ENCODE measurements at places on chromosomes 3 and 15.

DNA sequence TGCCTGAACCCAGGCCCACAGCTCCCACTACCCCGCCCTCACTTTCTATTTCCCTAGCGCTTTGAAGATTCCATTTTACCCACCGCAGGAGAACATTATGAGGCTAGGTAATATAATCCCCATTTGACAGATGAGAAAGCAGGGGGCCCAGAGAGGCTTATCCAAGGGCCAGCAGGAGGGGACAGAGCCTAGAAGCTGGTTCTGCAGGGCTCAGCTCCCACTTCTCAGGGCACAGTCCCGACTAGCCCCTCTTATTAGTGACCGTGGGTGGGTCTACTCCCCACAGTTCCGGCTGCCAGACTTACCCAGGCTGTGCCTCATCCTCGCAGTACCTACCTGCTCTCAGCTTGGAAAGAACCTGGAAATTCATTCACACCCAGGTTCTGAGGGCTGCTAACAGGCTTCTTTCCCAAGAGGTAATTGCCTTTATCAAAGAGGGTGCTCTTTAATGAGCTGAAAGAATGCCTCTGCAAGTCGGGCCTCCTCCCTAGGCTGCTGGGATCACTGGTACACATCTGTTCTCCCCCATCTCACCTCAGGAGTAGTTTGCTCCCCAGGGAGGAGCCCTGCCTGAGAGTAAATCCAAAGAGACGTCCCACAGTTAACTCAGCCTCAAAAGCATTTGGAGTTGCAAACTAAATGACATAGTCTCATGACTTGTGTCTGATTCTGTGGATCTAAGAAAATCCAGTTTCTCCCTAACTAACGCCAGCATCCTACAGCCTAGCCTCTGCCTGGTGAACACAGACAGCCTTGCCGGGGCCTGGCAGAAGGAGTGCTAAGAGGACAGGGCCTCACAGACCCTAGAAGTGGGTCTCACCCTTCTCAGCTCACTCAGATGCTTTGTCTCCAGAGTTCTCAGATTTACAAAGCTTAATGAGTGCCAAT lies 125.0 kb downstream of the CHSY1 start:
- DNase-seq: no peak

DNA sequence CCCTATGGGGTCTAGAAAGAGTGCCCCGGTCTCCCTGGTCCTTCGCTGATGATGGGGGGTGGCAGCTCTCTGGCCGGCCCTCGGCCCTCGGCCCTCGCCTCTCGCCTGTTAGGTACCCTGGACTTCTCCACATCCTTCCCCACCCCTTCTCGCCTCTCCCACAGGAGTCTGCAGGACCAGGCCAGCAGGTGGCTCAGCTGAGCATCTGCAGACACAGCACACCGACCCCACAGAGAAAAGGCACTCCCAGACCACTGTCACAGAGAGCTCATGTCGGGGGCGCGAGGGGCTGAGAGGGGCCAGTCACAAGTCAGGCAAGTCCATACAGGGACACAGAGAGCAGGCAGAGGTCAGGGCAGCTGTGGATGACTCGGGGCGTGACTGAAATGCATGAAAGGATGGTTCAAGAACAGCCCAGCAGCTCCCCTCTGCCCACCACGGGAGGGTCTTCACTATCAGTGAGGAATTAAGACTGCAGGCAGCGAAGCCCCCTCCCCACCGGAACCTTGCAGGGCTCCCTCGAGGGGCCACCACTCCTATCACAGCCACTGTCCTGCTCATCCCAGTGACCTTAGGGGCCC lies 181.7 kb upstream of the NSMCE3 start:
- DNase-seq: no peak

GRCh38 chr3:134235577-134236076 lies 15.0 kb downstream of the RYK start:
- DNase-seq: no peak

GRCh38 chr3:111366515-111366914 lies 175.5 kb upstream of the CD96 start:
- DNase-seq: no peak

GRCh38 chr15:98689431-98689861 lies 41.1 kb downstream of the IGF1R start:
- DNase-seq: no peak

DNA sequence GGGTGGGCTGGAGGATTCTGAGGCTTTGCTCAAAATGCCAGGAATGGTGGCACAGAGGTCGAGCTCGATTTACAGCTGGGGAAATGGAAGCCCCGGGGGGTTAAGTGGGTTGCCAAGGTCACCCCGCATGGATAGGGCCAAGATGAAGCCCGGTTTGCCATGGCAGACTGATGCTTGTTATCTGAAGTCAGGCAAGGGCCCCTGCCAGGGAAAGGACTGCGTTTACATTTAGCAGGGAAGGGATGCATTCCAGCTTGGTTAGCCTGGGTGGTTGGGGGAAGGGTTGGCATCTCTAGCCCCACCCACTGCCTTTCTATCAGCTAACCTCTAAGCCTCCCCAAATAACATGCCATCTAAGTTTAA lies 79.0 kb downstream of the RPLP1 start:
- DNase-seq: no peak

DNA sequence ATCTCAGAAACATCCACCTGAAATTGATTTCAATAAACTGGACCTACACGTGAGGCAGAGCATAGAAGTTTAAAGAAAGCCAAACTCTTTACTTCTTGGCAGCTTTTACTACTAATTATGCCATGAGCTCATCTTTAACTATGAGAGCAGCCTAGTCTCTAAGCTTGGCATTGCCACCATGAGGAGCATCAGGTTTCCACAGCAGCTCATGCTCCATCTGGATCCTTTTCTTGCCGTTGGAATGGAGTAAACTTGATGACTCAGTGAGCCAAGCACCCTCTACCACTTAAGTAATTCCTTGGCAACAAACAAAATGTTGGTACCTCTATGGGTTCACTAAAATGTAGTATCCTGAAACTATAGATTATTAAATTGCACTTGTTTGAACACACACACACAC lies 583.2 kb downstream of the EPHA3 start:
- DNase-seq: no peak

GRCh38 chr3:143974271-143975238 lies 2.9 kb downstream of the DIPK2A start:
- DNase-seq: no peak

DNA sequence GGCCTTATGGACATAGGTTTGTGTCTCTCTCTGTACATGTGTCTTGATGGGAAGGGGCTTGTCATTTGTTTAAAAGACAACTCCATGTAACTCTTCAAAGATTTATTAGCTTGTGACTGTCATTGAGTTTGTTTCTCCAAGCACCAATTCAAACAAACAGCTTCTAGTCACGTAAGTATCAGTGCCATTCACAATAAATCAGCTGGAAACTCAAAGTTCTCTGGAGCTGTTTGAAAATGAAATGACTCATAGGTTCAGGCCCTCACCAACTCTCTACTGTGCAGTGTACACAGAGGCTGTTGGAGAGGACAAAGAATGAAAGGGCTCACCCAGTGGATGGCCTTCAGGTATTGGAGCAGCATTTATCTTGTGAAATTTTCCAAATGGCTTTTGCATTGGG lies 476.3 kb downstream of the AGBL1 start:
- no peak for DNase-seq

GRCh38 chr15:62887113-62887570 lies 155.4 kb upstream of the TPM1 start:
- peak; percentile 89 for DNase-seq

DNA sequence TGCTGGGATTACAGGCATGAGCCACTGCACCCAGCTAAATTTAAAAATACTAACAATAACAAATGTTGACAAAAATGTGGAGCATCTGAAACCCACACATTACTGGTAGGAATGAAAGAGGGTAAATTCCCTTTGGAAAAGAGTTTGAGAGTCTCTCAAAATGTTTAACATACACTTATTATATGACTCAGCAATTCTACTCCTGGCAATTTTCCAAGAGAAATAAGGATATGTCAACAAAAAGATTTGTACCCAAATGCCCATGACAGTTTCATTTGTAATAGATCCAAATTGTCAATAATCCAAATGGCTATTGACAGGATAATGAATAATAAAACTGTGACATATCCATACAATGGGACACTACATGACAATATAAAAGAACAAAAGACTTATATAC lies 9.0 kb downstream of the HCLS1 start:
- DNase-seq: no peak

GRCh38 chr15:84606653-84607120 lies 5.9 kb downstream of the ZSCAN2 start:
- DNase-seq: no peak

DNA sequence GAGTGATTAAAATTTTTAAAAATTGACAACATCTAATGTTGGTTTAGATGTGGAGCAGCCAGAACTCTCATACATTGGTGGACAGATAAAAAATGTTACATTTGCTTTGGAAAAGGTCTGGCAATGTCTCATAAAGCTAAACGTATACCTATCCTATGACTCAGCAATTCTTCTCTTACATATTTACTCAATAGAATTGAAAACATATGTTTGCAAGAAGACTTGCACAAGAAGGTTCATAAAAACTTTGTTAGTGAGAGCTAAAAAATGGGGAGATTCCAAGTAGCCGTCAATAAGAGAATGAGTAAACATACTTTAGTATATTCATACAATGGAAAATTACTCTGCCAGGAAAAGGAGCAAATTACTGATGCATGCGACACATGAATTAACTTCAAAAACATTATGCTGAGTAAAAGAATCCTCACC lies 30.0 kb downstream of the MASP1 start:
- DNase-seq: no peak

DNA sequence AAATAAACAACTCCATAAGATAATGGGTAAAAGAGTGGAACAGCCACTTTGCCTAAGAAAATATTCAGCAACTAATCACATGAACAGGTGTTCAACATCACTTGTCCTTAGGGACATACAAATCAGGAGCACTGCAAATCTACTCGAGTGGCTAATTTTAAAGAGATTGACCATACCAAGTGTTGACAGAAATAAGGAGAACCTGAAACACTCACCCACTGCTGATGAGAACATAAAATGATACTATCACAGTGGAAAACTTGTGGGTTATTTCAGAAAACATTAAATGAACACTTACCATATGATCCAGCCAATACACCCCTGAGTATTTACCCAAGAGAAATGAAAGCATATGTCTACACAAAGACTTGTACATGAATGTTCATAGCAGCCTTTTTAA lies 70.5 kb downstream of the GABRB3 start:
- no peak for DNase-seq

DNA sequence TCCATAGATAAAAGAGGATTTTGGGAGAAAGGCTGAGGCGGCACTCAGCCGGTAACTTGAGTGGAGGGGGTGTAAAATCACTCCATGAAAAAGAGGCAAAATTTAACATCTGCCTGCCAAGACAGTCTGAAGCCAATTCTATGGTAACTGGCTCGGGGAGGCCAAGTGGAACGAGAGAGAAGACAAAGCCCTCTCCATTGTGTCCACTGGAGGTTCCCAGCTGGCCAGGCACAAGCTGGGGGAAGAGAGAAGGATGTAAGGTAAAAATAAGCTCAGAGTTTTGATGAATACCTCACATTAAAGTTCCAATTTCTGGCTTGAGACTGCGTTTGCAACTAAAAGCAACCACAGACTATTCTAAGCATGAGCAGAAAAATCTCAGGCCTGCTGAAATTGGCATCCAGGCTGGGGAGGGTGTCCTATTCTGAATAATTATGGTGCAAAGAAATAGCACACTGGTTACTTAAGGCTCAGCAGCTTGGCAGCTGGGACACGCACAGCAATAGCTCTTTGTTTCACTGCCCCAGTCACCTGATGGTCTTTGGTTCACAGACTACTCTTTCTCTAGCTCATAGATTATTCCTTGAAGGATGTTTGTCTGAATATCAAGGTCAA lies 48.8 kb downstream of the CHRD start:
- peak; percentile 51 for DNase-seq

- DNase-seq: no peak
These were observed 153.3 kb downstream of the P3H2 start for GRCh38 chr3:189967254-189967865.

DNA sequence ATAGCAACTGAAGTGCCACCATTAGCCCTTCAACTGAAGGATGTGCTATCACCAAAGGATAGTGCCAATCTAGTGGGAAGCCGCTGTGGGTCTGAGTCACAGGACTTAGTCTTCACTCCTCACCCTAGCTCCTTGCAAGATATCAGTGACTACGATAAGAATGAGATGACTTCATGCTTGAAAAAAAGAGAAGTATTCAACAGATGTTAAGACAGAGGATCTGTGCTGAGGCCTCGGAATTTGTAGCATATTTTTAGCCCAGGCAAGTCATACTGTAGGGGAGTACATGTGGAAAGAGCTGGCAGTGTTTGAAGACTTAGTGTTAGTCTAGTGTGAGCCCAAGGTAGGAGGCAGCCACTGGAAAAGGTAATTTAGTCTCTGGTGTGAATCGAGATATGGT lies 270.7 kb upstream of the LRTM1 start:
- DNase-seq: no peak

DNA sequence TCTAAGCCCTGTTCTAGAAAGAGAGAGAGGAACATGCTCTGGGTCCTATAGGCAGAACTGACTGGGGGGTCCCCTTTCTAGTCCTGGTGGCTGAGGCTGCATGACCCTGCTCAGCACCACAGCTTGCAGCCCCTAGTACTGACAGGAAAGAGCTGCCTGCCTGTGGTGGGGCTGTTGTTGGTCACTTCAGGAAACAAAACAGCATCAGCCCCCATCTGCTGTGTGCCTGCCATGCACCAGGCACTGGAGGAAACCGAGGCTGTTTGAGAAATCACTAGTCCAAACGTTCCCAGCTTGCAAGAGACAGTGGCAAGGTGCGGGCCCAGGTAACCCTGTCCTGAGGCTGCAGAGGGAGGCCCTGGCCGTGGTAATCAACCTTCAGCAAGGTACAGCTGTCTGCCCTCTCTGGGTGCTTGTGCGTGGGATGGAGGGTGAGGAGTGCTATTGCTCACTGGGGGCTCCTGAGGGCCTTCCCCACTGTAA lies 90.6 kb downstream of the IQSEC1 start:
- no peak for DNase-seq

DNA sequence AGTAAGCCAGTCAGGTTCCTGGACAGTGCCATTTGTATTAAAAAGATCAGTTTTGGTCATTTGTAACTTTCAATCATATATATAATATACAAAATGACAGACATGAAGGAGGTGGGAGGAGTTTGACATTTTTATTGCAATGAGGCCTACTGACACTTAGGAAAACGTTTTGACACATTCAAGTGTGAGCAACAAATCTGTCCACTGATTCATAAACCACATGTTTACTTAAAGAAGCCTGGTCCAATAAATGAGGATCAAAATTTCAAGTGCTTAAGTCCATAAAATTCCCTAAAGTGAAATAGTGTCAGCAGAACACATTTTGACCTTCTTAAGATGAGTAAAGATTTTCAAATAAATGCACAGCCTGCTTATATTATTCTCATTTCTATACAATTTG lies 137.3 kb downstream of the MECOM start:
- DNase-seq: no peak

GRCh38 chr15:75143738-75144334 lies 57.8 kb upstream of the C15orf39 start:
- DNase-seq: no peak

Data from right hindlimb (tissue), 1 donor.